HS-5 (cell line): ENCODE measurements at places on chromosomes 2 and 18.
A peak's percentile ranks its signal among the peaks of the same experiment; 100 is the strongest.

DNA sequence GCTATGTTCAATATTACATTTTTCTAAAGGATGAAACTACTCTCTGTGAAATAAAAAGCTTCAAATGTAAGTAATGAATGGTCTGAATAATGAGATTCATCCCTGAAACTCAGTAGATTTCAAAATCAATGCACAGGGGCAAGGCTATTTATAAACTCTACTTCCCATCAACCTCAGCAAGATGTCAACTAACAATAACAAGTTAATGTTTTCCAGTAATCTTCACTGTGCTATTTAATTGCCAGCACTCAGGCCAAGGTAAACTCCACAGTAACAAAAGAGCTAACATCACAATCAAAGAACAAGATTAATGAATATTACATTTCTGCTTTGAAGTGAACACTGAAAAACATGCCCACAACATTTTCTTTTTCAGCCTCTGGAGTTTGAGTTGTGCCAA lies 144.3 kb upstream of the ZFP36L2 start:
- DNase-seq: no peak

DNA sequence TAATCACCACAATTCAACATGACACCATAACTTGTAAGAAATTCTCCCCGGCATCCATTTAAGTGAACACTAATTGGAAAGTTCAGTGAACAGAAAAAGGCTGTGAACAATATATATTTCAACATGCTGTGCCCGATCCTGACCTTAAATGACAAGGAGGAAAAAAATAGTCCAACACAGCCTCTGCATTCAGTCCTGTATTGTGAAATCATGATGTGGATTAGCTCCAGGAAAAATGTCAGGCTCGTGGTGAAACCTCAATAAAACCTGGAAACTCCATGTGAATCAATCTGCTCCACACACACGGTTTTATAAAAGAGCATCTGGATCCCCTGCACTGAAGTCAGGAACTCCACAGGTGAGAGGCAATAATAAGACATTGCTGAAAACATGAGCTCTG lies 145.4 kb upstream of the SPOPL start:
- peak; percentile 19 for DNase-seq

- DNase-seq: no peak
Measured at GRCh38 chr2:72134408-72134996, 13.2 kb downstream of the CYP26B1 start.

GRCh38 chr2:3624059-3624794 lies 29.3 kb downstream of the COLEC11 start:
- DNase-seq: no peak

DNA sequence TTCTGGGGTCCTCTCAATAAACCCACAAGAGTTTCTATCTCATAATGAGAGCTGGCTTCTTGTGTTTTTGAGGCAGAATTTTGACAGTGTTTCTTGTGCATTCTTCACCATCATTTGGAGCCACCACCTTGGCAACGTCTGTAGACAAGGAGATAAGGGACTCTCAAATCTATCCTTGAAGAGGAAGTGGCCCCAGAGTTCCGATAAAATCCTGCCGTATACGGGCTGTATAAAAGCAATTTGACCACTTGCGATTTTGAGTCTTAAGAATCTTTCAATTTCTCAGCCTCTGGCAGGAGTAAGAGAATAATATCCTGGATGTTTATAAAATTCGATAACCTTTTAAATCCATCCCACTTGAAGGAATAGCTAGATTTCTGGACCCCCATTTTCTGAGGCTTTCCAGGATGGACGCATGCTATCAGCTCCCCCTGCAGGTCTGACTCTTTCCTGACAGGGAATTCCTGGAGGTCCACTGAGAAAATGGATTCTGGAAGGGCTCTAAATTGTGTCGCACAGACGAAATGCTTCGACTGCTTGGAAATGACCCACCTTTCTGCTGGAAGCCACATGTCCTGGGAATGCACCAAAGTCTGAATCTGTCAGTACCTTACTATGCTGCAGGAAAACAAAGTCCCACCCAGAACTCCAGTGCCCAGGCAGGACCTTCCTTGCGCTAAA lies 54.1 kb downstream of the E2F6 start:
- DNase-seq: no peak

DNA sequence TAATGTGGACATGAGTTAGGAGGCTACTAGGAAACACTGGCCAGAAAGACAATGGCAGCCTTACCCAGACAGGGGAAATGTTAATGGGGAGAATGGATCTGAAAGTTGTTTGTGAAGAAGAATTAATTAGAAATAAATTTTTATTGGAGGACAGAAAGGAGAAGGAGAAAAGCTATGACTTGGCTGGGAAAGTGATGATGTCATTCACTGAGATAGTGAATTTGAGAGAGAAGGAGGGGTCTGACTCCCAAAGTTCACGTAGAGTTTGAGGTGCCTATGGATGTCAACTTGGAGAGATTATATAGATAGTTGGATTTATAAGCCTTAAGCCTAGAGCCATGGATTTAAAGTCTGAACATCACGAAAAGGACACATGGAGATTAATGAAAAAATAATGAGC lies 144.6 kb upstream of the ZNF521 start:
- no peak for DNase-seq

DNA sequence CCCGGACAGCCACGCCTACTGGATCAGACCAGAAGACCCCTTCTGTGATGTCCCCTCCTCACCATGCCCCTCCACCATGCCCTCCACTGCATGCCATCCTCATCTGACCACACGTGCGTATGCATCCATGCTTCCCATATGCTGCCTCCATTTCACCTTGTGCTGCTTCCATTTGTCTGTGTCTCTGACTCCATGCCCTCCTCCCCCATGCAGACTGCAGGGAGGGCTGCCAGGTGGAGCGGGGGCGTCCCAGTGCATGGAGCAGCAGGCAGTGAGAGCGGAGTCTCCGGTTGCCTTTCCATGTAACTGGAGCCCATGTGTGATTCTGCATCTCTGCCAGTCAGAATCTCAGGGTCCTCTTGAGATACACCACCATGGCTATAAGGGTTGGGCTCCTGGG lies 52.6 kb downstream of the COA5 start:
- no peak for DNase-seq

GRCh38 chr2:159515441-159515840 lies 100.9 kb downstream of the BAZ2B start:
- no peak for DNase-seq

DNA sequence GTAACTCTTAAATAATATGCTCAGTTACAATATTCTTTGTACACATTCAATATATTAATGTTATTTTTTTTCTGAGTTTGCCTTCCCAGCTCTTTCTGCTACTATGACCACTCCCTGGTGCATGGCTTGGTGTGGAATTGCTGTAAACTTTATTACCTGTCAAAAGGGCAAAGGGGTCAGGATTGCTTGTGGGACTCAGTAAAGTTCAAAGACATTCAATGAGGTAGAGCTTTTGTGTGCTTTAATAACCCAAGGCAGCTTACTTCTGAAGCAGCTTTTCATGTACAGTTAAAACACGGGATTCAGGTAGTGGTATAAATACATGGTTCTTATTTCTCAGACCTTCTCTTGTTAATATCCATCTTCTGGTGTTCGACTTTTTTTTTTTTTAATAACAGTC lies 132.8 kb downstream of the MEIS1 start:
- no peak for DNase-seq

- no peak for DNase-seq
Measured at GRCh38 chr2:68779595-68779994, 45.0 kb downstream of the ARHGAP25 start.
